ENCODE measurements at places on chromosomes 7 and 10. TPM values are rescaled to one million over a fixed set of nuclear protein-coding genes. Genes with fewer than 3 reads are reported as not detected.

GRCh38 chr7:39621784-39622411 lies 1.5 kb upstream of the RALA start:
- DNase-seq = no peak

- DNase-seq = no peak
Measured at GRCh38 chr7:135666156-135666555, 3.8 kb downstream of the STMP1 start.

DNA sequence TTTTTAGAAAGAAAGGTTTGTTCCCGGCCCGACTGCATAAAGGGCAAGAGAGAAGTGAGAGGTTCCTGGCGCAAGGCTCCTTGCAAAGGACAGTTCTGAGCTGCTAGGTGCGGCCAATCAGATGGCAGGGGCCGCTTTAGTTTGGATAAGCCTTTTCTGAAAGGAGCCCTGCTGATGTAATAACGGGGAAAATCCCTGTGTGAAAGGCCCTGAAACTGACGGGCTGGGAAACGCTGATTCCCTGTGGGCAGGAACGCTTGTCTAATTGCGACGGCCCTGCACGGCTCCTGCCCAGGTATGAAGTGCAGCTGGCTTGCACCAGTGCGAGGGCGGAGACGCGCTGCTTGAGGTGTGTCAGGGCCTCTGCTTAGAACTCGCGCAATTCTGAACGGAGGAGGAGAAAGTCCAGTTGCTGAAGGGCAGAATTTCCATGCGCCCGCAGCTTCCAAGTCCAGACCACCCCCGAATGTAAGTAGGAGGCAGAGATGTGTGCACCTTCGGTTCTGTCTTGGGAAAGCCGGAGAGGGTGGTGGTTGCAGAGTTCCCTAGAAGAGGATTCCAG lies 30.5 kb downstream of the TACC2 start:
- peak; percentile 64 for DNase-seq

Gene RPP38
- 6.3 TPM for total RNA-seq

DNA sequence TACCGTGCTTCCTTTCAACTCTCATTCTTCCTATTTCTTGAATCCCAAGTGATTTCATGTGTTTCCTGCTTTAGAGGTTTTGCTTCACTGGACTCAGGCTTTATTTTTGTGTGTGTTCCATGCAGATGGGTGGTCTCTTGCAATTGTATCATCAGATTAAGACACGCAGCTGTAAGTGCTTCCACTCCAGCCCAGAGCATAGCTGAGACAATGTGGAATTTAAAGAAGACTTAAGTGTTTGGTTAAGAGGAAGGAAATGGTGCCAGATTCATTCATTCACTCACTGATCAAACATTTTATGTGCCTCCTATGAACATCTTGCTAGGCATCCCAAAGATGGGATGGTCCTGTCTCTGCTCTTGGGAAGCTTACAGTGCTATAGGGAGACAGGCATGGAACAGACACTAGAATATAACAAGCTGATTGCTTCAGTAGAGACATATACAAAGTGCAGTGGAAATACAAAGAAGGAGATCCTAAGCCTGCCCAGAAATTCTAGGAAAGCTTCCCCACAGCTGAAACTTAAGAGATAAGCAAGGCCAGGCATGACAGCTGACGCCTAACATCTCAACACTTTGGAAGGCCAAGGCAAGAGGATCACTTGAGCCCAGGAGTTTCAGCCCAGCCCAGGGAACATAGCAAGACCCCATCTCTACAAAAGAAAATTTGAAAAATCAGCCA lies 46.1 kb upstream of the LRRC17 start:
- no peak for DNase-seq

GRCh38 chr10:85537561-85537960 lies 829.0 kb downstream of the GRID1 start:
- DNase-seq = no peak

- DNase-seq = no peak
Measured at GRCh38 chr10:77390481-77390891, 247.1 kb downstream of the KCNMA1 start.

DNA sequence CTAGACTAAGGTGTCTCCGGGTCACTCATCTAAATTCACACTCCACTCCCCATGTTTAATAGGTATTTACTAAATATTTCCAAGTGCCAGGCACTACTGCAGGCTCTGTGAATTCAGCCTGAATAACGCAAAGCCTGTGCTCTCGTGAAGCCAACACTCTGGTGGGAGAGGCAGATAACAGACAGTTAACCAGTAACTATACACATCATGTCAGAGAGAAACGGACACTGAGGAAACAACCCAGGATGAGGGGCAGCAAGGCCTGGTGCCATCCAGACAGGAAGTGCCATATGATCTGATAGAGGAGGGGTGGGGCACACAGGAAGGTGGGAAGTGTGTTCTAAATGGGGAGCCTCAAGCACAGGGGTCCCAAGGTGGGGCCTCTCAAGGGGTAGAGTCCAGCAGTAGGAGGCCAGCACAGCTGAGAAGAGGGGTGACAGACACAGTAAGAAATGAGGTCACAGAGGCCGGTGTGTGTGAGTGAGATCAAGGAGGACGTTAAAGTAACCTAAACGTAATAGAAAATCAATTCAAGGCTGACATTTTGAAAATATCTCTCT lies 85.3 kb downstream of the LARP4B start:
- DNase-seq = no peak

DNA sequence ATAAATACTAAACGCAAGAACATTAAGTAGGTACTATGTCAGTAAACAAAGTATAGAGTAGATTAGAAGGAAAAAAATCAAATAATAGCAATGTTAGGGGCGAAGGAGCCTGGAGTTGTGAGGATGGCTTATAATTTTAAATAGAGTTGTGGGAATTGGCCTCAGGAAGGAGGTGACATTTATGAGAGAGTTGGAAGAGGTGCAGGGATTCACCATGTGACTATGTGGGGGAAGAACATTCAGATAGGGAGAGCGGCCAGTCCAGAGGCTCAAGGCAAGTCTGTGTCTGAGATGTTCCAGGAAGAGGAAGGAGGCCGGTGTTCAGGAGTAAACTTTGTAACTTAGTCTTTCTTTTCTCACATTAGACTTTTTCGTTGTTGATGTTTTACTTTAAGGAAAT lies 778.6 kb upstream of the C7orf33 start:
- no peak for DNase-seq

DNA sequence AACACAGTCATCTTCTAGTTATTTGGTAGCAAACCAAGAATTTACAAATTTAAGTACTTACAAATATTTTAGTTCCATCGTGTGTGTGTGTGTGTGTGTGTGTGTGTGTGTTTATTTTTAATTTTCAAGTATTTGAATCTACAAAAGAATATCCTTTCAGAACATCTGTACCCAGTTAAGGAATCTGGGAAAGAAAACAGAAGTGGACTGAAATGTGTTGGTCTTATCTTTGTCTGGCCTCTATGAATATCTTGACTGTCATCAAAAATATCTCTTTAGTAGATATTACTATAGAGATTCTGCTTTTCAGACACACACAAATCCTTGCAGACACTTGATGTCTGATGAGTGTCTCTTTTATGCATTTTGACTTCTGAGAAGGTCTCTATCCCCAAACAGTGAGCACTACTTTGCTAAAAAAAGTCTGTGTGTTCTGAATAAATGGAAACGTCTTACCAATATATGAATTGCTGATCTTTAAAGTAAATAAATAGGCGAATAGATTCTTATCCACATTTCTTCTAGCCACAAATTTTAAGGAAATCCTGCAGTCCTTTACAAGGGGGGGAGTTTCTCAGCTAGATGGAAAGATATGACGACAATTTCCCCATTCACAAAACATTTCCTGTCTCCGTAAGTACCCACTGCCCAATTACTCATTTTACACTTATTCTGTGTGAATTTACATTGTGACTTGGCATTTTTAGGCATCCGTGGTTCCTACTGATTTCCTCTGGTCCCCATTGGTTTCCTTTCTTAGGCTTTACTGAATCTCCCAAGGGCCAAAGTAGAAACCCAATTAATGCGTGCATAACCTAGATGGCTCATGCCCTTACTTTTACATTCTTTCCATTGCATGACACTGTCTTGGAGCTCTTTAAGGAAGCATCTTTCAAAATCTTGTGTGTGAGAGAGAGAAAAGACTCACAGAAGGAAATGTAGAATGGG lies 36.0 kb downstream of the NRCAM start:
- DNase-seq = no peak

Gene MSMB
- not detected for total RNA-seq

DNA sequence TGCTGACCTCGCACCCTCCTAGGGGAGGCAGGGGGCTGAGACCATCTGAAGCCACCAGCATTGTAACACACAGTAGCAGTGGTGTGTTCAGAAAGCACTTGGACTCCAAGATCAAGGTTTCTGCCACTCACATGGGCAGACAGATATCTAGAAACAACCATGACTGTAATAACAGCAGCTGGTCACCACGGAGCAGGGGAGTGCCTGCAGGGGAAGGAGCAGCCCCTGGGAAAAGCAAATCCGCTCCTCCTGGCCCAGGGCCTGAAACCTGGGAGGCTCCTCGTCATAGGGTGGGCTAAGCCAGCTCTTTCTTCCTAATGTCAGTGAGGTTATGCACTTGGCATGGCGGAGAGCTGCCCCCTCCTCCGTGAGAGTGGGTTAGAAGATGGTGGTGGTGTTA lies 118.4 kb upstream of the INSYN2A start:
- no peak for DNase-seq

- no peak for DNase-seq
Measured at GRCh38 chr7:16367115-16367514, 54.2 kb downstream of the CRPPA start.

Gene GHITM
- 50.8 TPM for total RNA-seq

GRCh38 chr7:34365011-34365410 lies 293.0 kb upstream of the NPSR1 start:
- no peak for DNase-seq

Gene TBX20
- total RNA-seq = not detected

DNA sequence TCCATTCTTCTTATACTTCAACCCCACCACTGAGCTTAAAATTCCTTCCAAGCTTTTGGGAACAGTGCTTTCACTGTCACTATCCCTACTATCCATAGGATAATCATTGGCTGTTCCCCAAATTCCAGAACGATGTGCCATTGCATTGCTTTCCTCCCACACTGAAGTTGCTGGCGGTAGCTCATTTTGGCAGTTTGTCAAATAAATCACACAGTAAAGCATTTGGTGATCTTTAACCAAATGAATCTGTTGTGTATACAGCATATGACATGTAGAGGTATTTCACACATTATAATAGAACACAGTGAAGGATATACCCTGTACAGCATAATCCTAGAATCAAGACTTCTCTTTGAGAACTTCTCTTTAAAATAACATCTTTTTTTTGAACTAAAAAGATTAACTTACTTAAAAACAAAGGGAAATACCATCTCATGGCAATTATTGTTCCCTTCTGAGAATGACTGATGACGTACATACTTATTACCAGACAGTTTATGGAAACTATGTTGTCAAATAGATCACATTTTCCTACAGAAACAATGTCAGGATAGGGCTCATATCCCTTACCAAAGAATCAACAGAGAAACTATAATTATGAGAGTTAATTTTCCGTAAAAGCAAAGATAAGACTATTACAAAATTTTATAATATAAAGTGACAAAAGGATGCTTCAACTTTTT lies 93.6 kb downstream of the CTNNA3 start:
- no peak for DNase-seq

GRCh38 chr7:108598153-108598552 lies 28.5 kb downstream of the DNAJB9 start:
- no peak for DNase-seq
